Hepatocyte (in vitro differentiated cells): ENCODE measurements at places on chromosomes 7 and 10. TPM values are rescaled to one million over a fixed set of nuclear protein-coding genes. Genes with fewer than 3 reads are reported as not detected.

The STAMBPL1 gene
- total RNA-seq: 14.8 and 20.0 TPM in 2 replicates

The KCNH2 gene
- 8.4 and 9.4 TPM in 2 replicates for total RNA-seq

The GNA12 gene
- 28.4 and 54.8 TPM in 2 replicates for total RNA-seq

The DENND2A gene
- 5.9 and 6.7 TPM in 2 replicates for total RNA-seq

The LIPF gene
- total RNA-seq: 0.12 and 1.1 TPM in 2 replicates

The TMEM229A gene
- total RNA-seq: 0.17 and 1.3 TPM in 2 replicates

GRCh38 chr7:110889335-110889734 lies 201.6 kb upstream of the LRRN3 start:
- no peak for DNase-seq

DNA sequence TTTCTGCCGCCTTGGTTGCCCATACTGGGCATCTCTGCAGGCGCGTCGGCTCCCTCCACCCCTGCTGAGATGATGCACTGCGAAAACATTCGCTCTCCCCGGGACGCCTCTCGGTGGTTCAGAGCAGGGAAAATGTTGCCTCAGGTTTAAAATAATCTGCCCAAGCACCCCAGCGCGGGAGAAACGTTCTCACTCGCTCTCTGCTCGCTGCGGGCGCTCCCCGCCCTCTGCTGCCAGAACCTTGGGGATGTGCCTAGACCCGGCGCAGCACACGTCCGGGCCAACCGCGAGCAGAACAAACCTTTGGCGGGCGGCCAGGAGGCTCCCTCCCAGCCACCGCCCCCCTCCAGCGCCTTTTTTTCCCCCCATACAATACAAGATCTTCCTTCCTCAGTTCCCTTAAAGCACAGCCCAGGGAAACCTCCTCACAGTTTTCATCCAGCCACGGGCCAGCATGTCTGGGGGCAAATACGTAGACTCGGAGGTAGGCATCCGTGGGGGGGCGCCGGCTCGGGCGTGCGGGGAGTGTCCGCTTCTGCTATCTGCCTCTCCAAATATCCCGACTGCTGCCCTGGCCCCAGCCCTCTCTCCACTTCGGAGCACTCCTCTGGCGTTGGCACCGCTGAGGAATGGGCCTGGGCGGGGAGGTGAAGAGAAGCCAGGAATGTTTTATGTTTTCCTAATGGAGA lies at the start of gene CAV1:
TSS of gene CAV1 (plus strand) at position 428 of the 689 bp plus-strand sequence. CDS start at position 455, 27 bp downstream.
- DNase-seq: peak; percentile 78

DNA sequence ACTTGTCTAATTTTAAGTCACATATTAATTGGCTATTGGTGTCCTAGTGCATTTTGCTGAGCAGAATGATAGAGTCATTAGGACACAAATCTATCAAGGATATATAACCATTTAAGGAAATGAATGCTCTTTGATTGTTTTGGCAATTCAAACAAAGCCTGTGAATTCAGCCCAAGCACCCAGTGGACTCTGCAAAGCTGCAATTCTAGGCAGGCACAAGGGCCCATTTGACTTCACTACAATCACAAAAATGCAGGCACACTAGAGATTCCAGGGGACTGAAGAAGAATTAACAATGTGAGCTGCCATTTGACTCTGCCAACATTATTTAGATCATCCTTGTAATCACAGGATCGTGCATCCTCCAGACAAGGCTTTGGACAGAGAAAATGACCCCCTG lies 544.2 kb upstream of the PHF14 start:
- no peak for DNase-seq

DNA sequence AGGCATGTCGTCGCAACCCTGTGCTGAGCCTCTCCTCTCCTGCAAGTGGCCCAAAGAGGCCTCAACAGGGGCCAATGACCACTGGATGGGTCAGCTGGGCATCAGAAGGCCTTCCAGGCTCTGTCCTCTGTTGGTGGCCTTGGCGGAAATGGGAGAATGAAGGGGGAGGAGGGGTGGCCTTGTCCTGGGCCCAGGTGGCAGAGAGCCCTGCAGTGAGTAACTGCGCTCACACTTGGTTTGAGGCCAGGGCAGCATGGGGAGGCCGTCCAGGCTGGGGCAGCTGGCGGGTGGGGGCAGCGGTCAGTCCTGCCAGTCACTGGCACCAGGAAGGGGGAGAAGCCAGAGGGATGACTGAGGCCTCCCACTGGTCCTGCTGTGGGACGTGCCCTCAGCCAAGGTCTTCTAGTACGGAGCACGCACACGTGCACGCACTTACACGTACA lies 59.8 kb downstream of the LHPP start:
- no peak for DNase-seq

DNA sequence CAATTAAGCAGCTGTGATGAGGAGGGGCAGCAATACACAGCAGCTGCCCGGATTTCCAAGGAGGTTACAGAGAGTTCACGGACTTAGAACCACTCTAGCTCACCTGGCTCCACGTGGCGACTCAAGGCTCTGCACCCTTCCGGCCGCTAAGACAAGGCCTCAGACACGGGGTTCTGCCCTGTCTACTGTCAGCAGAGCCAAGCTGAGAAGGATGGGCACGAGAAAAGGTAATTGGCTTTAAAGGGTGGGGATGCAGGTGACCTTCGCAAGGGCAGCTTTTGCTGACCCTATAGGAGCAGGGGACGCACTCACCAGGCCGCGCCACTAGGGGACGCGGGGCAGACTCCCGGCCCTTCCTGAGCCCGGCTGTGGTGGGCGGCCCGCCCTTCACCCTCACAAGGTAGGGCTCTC lies 152.4 kb downstream of the KIF20B start:
- DNase-seq: no peak

DNA sequence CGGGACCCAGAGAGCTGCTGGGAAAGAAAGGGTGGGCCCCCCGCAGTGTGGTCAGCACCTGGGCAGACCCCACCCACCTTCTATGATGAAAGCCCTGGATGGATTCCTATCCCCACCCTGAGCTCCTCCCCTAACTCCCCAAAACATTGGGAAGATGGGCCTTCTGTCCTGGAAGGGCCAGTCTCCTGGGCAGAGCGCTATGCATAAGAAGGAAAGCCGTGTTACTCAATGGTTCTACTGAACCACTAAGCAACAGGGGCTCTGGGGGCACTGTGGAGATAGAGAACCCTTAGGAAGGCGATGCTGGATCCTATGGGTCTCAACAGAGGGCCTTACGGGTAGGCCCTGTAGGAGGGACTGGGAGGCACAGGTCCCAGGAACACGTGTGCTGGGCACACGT lies 30.7 kb upstream of the INSIG1 start:
- no peak for DNase-seq

GRCh38 chr7:37234928-37235327 lies 213.7 kb downstream of the ELMO1 start:
- peak; percentile 47 for DNase-seq

DNA sequence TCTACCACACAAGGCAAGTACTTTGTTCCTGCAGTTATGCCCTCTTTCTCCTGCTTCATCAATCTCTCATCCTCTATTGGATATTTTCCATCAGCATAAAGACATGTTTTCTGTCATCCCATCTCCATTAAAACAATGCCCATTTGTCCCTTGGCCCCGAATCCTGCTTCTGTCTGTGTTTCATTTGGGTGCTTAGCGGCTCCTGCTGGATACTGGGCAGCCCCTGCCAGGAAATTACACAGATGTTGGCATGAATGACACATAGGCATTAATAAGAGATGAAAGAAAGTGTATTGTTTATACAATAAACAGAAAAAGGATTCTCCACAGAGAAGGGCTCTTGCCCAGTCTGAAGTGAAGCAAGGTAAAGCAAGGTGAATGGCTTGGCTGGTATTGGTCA lies 765.3 kb downstream of the REEP3 start:
- no peak for DNase-seq

DNA sequence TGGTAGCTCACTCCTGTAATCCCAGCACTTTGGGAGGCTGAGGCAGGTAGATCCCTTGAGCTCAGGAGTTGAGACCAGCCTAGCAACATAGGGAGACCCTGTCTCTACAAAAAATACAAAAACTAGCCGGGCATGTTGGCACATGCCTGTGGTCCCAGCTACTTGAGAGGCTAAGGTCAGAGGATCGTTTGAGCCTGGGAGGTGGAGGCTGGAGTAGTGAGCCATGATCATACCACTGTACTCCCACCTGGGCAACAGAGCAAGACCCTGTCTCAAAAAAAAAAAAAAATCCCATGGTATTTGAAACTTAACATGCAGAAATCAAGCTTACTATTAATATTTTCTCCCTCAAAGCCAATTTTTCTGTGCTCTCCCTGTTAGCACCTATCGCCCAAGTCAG lies 5.9 kb downstream of the SFXN2 start:
- DNase-seq: no peak

DNA sequence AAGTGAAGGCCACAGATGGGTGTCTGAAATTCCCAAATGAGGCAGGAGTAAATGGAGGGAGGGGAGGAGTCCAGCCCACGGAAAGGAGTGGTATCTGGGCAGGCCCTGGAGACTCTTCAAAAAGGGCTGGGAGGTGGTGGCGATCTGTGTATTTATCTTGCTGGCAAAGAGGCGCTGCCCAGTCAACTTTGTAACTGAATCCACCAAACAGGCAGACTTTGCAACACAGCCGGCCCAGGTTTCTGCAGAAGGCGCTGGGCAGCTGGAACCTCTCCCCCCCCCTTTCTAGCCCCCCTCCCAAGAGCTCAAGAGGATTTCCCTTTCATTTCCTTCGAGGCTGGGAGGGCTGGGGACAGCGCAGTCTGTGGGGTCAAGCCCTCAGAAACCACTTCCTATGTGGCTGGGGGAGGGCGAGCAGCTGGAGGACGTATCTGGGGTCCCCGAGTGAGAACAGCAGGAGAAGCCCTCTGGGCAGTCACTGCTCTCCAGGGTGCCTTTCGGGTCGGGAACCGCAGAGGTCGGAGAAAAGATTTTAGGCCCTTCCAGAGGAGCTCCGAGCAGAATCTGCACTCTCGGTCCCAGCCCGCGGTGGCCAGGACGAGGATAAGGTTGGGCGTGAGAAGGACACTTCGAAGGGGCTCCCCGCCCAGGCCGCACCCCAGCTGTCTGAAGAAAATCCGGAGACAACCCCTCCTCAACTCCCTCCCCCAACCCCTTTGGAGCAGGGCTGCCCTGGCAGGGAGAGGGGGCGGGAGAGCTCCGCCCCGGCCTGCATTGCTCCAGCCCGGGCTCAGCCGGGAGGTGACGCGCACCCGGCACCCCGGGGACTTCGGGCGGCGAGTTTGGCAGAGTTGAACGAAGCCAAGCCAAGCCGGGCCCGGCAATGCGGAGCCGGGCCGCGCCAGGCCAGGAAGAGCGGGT lies 965 bp downstream of the ZCCHC24 start:
- DNase-seq: peak; percentile 77
